ENCODE measurements at places on chromosomes 7 and 10.

DNA sequence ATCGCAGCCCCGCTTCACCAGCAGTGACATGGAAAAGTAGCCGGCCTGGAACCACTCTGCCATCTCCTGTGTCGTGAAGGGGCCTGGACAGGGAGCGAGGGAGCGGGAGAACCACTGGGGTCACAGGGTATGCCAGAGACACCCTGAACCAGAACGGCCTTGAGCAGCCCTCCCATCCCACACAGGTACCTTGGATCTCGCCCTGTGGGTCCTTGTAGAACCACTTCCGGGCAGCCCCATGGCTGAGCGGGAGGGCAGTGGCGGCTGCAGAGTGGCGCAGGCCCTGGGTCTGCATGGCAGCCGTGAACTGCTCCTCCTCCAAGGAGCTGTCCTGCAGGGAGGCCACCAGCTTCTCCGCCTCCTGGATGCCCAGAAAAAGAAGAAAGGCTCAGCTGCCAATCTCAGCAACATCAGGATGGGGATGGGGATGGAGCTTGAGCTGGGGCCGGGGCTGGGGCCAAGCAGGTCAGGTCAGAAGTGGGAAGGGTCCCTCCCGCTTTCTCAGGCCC, 9.5 kb downstream of the GIGYF1 start:
- no peak for DNase-seq

- no peak for DNase-seq
Observed at GRCh38 chr10:50540826-50541122, 83.0 kb downstream of the SGMS1 start.

- DNase-seq, result no peak
Observed at GRCh38 chr7:139870380-139870779, 41.3 kb downstream of the TBXAS1 start.

GRCh38 chr10:77012812-77013500, 624.7 kb downstream of the KCNMA1 start:
- DNase-seq, result no peak

DNA sequence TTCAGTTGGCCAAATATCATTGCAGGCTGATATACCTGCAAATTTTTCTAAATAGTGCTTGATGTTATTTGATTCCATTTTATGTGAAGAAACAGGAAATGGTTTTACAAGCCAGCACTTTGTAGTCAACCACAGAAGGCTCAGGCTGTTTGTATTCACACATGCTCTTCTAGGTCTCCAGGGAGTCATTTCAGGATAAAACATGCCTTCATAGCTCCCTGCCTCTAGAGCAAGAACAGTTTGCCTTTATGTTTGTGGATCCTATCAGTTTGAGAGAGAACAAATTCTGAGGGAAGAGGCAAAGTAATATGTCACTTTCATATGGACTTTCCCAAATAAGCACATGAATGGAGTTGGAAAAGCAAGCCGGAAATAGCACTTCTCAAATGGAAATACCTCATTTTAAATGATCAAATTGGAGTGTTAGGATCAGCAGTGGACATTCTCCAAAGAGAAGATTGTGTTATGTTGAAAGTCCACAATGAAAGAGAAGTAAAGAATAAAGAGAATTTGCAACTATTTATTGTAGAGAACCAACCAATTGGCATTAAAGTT, 277.6 kb downstream of the KCND2 start:
- DNase-seq, result no peak

GRCh38 chr10:64619102-64619501, 1097.9 kb downstream of the REEP3 start:
- no peak for DNase-seq

GRCh38 chr10:132447446-132448247, 50.6 kb downstream of the PWWP2B start:
- no peak for DNase-seq

DNA sequence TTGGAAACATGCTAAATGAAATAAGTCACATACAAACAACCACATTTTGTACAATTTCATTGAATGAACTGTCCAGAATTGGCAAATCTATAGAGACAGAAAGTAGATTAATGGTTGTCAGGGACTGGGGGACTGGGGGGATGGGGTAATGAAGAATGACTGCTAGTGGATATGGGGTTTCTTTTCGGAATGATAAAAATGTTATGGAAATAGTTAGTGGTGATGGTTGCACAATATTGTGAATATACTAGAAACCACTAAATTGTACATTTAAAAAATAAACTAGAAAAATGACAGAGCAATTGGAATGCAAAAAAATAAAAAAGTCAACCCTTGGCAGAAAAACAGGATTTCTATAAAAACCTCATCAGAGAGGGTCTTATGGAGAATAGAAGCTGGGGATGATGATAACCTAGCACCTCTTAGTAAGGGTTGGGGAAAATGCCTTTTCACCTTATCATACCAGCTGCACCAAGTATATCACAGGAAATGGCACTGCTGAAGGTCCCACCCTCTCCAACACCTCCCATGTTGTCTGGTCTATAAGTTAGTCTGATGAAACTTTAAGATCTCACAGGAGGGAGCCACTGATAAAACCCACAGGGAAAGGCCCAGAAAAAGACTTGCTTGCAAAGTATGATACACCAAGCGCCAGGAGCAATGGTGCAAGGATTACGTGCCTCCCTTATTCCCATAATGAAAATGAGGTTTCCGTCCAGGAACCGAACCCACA, 23.1 kb upstream of the JAZF1 start:
- no peak for DNase-seq

DNA sequence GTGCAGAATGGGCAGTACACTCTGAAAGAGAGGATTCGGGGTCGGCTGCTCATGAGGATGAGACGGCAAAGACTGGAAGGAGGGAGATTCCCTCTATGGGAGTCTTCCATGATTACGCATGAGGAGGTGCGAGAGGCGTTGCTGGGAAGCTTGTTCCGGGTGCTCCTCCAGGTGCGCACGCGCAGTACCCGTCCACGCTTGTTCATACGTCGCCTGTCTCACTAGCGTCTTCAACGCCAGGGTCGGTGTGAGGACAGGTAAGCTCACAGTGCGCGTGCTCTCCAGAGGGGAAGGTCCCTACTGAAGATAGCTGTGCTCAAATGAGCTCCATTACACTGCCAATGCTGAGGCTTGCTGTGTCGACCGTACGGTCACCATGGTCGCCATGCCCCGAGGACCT, 39.3 kb upstream of the BNIP3 start:
- no peak for DNase-seq

GRCh38 chr7:95501261-95501832, 15.6 kb downstream of the ASB4 start:
- no peak for DNase-seq

- no peak for DNase-seq
Observed at GRCh38 chr7:97819161-97819560, 53.0 kb downstream of the ASNS start.

DNA sequence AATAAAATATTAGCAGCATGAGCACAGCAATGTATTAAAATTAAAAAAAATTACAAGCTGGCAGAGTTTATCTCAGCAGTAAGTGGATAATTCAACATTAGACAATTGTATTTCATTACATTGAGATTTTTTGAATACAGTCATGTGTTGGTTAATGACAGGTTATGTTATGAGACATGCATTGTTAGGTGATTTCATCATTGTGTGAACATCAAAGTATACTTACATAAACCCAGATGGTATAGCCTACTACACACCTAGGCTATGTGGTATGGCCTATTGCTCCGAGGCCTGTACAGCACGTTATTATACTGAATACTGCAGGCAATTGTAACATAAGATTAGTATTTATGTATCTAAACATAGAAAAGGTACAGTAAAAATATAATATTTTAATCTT, 29.7 kb downstream of the CCDC6 start:
- no peak for DNase-seq

GRCh38 chr7:85103962-85104361, 82.9 kb downstream of the SEMA3D start:
- DNase-seq, result no peak

DNA sequence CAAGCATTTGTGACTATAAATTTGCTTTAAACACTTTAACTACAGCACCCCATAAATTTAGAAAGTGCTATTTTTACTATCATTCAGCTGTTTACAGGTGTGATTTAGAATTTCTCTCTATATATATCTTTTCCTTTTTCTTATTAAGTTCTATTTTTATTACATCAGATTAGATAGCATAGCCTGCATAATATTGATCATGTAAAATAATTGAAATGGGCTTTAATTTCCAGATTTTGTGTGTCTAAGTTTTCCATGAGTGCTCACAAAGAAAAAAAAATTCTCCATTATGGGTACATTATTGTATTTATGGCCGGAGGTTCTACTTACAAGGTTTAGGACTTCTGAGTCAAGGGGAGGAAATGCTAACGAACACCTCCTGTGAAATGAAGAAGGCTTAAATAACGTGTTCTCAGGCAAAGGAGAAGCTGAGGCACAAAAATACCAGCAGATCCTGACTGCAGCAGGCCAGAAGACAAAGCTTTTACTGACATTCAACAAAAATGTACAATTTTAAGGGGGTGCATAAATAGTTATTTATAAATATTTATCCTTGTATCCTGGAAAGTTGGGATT, 114.2 kb downstream of the RNF133 start:
- no peak for DNase-seq

Measured in muscle of arm (tissue), 14 donors.